ENCODE measurements at places on chromosomes 6 and 20.

- no peak for DNase-seq
Measured at GRCh38 chr20:44572551-44573500, 9.6 kb upstream of the PKIG start.

DNA sequence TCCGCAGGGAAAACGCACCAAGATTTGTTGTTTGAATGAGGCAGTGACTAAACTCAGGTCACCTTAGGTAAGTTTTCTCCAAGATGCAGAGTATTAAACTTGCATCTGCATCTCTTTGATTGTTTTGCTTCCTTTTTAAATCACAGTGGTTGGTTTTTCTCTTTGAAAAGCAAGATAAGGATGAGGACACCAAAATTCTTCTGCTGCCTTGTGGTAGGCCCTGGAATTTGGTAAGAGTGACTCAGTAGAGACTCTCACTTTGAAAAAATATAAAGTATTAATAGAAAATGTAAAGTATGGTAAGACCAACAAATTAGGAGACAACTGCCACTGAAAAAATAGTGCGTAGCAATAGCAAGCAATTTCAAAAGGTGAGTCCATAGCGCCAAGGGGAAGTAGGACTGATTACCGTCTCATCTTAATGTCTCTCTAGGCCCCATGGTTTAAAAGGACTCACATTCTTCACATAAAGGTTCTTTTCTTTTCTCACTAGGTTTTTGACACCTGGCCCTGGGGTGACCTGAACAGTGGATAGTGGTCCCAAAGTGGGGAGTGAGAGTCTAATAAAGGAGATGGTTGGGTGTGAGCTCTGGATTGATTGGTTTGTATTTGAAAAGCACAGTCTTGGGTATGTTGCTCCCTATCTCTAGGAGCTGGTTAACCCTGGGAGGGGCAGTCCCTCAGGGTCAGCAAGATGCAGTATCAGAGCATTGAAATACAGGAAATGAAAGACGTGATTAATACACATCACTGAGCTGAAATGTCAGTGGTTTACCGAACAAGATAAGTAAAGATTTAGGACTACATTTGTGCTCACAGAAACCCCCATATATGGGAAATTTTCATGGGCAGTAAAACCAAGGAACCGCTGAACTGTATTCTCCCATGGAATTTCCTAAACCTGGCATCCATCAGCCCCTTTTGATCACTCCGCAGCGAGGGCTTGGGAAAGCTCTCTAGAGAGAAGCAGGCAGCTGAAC is 221.2 kb downstream of the SLC24A3 start:
- no peak for DNase-seq

DNA sequence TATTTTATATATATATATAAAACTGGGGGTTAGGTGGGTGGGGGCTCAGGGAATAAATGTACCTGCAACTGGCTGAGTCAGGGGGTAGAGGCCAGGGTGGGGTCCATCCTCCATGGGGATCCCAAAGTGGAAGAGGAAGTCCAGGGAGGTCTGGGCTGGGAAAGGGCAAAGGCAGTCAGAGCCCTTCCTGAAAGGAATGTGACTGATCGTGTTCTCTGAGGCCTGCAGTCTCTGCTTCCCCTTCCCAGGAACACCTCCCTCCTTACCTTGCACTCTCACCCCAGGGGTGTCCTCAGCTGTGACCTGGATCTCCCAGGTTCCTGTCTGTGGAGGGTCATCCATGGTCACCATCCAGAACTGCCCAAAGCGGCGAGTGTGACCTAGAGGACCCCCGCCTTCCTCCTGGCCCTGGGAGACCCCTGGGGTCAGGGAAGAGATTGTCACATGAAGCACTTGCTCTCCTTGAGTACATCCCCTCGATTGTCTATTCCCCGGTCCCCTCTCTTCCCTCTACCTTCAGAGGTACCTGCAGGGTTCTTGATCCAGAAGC is 4.7 kb downstream of the SAPCD1 start:
- DNase-seq: no peak

GRCh38 chr20:32528171-32528891 is 56.8 kb downstream of the NOL4L start:
- DNase-seq: no peak

GRCh38 chr6:33272275-33273128 is 627 bp downstream of the RPS18 start:
- DNase-seq: no peak

DNA sequence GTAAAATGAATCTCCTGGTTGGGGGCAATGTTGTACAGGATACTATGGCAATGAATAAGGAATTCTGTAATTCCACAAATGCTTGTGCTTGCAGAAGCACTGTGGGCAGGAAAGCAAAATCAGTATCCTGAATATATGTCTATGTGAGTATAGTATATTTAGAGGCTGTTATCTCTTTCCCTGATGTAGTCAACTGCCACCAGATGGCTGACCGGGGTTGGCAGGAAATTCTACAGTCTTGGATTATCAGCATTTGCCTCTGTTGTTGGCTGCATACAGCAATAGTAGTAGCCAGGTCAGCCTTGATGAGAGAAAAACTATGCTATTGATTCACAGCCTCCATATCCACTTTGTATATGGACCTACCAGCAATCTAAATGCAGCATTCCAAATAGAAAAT is 425.1 kb upstream of the JAG1 start:
- DNase-seq: no peak

DNA sequence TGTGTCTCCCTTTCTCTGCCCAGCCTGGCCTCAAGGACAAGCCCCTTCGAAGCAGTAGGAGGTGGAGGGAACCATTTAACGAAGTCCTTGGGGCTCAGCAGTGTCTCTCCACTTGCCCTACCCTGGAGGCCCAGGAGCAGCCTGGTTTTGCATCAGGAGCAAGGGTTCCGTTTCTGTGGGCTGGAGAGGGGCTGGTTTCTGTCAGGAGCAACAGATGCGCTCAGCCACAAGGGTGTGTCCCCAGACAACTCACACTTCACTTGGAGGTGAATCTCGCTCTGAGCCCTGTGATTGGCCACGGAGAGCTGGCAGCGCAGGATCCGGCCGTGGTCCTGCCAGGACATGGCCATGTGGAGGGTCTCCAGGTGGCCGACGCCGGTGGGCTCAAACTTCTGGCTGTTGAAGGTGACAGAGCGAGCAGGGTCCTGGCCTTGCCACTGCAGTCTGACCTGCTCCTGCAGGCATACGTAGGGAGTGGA is 6.9 kb downstream of the SIGLEC1 start:
- no peak for DNase-seq

GRCh38 chr6:46921731-46922130 is at the start of gene ADGRF5:
Gene ADGRF5, minus strand, starts transcription at chr6:46921938. Its CDS starts 15,176 bp downstream, at chr6:46906762.
- DNase-seq: no peak

GRCh38 chr6:70289299-70289698 is 13.6 kb downstream of the COL9A1 start:
- no peak for DNase-seq

GRCh38 chr6:45835721-45836437 is 179.8 kb downstream of the CLIC5 start:
- no peak for DNase-seq

GRCh38 chr6:143150281-143150680 is 89.6 kb downstream of the AIG1 start:
- DNase-seq: no peak

DNA sequence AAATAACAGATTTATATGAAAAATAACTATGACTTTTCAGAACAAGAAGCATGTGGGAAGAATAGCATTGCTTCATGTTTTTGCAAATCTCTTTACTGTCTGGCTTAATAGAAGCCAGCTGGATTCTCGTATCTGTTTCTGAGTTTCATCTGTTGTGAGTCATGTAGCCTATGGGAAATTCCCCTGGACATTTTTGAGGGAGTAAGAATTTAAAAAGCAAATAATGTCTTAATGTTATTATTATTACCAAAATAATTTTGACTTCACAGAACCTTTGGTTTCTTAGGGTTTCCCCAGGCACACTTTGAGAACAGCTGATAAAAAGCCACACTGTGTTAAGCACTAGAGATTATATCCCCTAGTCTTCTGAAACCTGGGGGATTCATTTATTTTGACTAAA is 75.8 kb downstream of the SYCP2L start:
- DNase-seq: no peak

GRCh38 chr6:2739335-2739734 is 11.4 kb downstream of the MYLK4 start:
- DNase-seq: no peak

GRCh38 chr6:142819603-142820337 is 125.2 kb downstream of the HIVEP2 start:
- no peak for DNase-seq

DNA sequence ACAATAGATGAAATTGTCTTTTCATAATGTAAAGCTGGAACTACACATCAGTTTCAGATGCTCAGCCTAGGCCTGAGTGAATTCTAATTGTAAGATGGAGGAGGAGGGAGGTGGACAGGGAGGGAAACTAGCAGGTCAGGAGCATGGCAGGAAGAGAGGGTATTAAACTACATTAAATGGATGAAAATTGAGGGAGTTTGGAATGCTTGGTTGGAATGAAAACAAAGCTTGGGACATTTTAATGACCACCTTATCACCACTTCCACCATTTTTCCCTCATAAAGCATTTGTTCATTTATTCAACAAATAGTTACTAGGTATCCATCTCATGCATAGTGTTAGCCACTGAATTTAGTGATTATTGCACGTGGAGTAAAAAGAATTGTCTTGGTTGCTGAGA is 65.0 kb downstream of the KIZ start:
- DNase-seq: no peak

- DNase-seq: no peak
Measured at GRCh38 chr6:112221561-112221960, 32.8 kb downstream of the LAMA4 start.

DNA sequence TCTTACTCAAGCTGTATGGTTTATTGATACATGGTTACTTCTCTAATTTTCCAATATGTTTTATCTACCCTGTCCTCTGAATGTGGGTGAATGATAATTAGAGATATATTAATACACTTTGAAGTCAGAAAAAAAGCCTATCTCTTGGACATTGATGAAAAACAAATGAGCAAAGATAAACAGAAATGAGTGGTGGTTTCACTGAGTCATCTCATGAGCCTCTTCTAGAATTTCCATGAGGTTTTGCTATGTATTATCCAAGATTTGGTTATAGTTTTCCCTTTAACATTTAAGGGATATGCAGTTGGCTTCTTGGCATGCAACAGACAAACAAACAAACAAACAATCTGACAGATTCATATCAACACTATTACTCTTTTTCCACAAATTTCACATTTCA is 586.8 kb downstream of the RFPL4B start:
- no peak for DNase-seq

GRCh38 chr6:81735756-81736380 is 16.6 kb downstream of the TENT5A start:
- no peak for DNase-seq

GRCh38 chr6:56025795-56026194 is 150.4 kb upstream of the BMP5 start:
- DNase-seq: no peak

DNA sequence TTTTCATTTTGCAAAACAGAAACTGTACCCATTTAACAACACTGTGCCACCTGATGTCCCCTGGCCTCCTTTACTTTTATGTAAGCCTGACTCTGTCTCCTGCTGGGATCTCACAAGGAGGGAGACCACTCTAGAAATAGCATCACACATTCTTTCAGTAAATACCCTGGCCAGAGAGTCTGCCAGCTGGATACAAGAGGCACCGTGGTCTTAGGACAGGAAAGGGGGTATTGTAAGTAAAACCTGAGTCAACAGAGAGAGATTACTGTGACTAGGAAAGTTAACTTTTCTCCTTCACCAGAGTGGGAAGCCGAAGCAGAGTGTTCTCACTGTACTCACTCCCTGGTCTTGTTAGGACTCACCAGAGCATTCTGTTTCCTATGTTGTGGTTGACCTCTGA is 27.8 kb downstream of the CMTR1 start:
- no peak for DNase-seq

DNA sequence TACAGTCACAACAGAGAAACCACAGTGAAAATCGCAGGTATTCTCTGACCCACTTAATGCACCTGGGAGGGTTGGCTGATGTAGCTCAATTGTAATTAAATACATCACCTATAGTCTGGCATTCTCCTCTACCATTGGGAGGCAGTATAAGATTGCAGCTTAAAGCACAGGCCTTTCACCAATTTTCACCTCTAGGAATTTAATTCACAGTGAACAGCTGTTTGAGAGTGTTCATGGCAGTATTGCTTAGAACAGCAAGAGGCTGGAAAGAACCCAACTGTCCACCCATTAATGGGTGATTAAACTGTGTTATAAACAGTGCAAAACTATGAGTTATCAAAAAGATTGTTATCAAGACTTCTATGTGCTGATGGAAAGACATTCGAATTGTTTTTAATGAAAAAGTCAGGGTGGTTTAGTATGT is 2.0 kb downstream of the EDEM2 start:
- no peak for DNase-seq

DNA sequence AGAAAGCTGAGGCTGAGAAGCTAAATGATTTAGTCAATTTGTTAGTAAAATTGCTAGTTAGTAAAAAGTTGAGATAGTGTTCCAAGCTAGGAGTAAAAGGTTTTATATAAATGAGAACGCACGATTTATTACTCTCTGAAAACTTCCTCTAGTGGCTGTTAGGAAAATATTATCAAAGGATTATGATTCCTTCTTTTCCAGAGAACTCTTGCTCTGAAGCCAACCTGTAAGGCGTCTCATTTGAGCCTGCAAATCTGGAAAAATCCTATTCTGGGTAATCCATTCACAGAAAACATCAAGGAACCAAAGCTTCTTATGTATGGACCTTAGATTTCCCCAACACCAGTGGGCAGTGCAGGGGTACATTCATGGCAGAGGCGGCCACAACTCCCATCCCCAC is 252.7 kb downstream of the SOD2 start:
- no peak for DNase-seq

DNA sequence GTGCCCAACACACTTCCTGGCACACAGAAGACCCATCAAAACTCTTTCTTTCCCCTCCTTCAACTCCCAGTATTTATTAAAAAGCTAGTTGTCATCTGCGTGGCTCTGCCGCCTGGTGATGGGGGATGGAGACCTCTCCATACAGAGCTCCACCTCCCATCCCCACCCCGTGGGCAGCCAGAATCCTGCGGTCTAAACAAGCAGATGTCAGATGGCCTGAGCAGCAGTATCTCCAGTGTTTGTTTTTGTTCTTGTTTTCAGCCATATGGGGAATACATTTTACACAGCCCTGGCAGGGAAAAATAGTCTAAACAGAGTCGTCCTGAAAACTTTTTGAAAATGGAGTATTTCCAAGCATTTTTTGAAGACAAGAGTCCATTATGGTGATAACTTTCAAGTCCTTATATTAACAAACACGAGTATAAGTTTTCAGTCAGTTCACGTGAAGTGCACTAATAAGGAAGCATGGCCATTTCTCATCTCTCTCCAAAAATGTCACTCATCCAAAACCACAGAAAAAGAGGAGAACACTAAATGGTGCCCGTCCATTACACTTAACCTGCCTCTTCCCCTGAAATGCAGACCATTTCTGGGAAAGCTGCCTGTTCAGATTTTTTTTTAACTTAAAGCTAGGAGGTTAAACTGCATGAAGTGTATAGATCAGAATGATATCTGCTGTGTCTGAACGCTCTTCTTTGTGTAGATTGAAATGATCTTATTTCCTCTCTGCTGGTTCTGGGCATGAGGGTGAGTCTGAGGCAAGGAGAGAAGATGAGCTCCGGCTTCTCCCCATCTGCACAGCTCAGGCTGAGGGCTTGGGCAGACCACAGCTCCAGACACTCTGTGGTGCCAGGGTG is 91.0 kb downstream of the TCP11 start:
- no peak for DNase-seq

All from cortex of kidney (tissue), 1 donor.